ENCODE measurements at places on chromosomes 16 and 17.

DNA sequence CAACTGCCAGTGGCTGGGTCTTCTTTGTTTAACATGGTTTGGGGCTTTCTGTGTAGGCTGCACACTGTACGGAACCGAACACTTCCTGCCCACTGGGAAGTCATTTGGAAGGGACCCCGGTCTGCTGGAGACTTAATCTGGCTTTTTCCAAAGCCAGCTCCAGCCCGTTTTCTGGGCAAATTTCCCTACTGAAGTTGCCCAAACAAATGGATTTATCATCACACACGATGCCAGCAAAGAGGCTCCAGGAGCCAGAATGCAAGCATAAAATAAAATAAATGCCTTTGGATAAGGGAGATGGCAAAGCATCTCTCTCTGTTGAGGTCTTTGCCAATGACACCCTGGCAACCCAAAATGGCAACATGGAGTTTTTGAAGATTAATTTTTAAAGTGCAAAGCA lies 259.9 kb upstream of the IRX3 start:
- no peak for DNase-seq

GRCh38 chr16:62100651-62101050 lies 64.4 kb upstream of the CDH8 start:
- DNase-seq = no peak

DNA sequence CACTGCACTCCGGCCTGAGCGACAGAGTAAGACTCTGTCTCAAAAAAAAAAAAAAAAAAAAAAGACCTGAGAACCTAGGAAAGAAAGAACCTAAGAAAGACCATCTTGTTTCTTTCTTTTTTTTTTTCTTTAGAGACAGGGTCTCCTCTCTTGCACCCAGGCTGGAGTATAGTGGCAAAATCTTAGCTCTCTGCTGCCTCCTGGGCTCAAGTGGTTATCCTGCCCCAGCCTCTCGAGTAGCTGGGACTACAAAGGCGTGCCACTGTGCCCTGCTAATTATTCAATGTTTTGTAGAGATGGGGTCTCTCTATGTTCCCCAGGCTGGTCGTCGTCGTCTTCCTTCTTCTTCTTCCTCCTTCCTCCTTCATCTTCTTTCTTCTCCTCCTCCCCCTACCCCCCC lies 7.8 kb upstream of the BIRC5 start:
- no peak for DNase-seq

GRCh38 chr17:37450112-37450511 lies 39.6 kb upstream of the DUSP14 start:
- DNase-seq = no peak

GRCh38 chr17:29710520-29710884 lies 87.8 kb upstream of the CORO6 start:
- DNase-seq = no peak

GRCh38 chr17:59746849-59747445 lies 39.5 kb downstream of the VMP1 start:
- no peak for DNase-seq

DNA sequence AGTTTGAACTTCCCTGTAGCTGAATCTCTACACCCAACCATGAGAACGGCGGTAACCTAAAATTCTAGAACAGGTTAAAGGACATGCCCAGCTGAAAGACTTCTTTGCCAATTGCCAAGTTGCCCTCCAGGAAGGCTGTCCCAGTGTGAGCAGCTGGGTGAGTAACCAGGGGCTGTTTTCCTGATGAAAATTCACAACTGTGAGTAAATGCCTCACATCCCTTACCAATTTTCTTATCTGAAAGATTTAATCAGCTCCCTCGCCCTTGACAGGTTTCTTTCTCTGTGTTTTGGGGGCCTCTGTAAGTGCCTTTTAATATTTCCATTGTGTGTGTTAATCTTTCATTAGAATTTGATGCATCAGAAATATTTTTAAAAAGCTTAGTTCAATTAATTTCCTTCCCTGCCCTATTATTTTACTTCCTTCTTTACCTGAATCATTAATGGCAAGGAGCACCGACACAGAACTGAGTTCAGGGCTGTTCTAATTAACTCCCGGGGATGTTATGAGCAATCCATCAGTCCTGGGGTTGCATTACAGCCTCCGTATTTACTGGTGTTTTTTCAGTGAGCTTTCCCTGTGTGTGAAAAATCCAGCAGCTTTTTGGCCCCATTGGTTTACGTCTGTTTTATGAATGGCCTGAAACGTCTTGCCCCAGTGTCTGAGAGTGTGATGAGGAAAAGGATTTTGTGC lies 152.9 kb downstream of the CLEC16A start:
- DNase-seq = no peak

GRCh38 chr17:50137042-50137441 lies 7.1 kb upstream of the SAMD14 start:
- no peak for DNase-seq

DNA sequence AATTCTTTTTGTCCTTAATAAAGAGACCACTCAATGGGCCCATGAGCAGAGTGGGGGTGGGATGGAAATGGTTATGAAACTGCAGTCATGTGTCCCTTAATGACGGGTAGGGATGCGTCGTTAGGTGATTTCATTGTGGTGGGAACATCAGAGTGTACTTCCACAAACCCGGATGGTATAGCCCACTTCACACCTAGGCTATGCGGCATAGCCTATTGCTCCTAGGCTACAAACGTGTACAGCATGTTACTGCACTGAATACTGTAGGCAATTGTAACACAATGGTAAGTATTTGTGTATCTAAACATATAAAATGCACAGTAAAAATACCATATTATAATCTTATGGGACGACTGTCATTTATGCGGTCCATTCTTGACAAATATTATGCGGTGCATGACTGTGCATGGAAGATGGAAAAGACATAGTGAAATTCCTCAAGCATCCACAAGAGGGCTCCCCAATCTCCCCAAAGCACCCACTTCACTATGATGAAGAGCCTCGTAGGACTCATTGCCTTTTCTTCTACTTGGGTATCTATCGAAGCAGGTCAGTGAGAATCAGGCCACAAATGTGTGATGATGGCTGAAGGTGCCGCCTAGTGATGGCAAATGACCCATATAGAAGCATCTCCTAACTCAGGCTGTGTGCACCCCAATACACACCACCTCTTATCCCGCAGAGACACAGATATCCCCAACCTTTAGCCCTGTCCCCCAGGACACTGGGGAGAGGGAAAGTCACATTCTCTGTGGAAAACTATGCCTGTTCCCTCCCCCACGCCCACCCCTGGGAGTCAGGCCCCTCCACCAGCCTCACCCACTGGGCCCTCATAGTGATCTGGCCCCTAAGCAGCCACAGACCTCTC lies 43.5 kb downstream of the TBX21 start:
- DNase-seq = no peak

- DNase-seq = no peak
Measured at GRCh38 chr17:71987634-71988033, 133.2 kb upstream of the SOX9 start.

- DNase-seq = no peak
Measured at GRCh38 chr17:11241611-11242226, 706 bp downstream of the SHISA6 start.

DNA sequence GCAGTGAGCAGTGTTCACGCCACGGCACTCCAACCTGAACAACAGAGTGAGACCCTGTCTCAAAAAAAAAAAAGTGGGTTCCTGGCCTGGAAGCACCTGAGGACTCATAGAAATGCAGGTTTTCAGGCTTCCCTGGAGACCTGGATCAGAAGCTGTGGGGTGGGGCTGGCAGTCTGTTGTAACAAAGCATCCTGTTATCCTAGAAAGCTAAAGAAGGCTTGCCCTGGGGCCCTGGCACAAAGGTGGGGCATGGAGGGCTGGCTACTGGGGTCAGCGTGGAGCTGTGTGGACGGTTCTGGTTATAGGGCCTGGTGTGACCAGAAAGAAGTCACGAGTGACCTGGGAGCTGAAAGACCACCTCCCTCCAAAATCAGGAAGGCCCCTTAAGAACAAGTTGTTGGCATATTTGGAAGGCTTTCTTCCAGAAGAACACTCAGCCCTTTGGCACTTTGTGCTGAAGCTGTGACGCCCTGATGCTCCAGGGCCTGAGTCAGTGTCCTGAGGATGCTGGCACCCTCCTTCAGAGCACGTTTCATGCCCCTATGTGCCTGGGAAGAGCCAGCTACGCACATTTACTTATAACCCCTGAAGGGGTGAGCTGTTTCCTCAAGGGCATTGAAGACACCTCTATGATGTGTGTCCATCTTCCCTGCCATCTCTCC lies 6.2 kb downstream of the CRISPLD2 start:
- DNase-seq = no peak

- no peak for DNase-seq
Measured at GRCh38 chr16:15832241-15832640, 24.6 kb downstream of the MYH11 start.

- DNase-seq = no peak
Measured at GRCh38 chr17:43217614-43218087, 6.0 kb downstream of the TMEM106A start.

DNA sequence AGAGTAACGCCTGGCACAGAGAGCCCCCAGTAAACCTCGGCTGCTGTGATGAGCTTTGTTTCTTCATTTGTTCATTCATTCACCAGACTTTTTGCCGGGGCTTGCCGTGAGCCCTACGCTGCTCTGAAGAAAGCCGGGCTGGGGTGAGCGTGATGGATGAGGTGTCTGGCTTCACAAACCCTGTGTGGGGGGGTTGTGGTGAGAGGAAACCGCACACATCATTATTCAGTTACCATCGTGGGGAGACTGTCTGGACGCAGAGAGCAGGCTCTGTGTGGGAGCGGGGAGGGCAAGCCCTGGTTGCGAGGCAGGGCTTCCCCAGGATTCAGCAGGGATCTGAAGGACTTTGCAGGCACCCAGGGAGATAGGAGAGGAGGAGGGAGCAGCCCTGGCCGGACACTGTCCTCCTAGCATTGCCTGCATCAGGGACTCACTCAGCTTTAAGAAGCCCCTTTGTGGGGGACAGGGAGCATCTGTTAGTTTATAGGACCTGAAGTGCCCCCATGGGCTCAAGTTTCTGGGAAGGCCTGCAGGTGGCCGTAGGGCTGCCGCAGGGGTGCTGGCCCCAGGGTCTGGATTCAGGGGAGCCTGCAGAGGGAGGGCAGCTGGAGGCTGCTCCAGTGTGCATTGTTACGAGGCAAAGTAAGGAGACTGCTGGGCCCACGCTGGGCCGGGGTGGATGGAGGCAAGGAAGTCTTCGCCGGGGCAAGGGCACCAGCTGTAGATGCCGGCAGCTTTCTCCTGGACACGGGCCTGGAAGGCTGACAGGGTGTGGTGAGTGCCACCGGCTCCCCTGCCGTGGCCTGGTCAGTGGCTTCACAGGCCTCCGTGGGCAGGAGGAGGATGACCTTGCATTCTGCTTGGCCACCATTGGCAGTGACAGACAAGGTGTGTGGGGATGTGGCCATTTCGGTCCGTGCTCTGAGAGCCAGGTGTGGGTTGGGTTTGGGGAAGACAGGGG lies 334.5 kb downstream of the SEC14L1 start:
- DNase-seq = peak; percentile 17

DNA sequence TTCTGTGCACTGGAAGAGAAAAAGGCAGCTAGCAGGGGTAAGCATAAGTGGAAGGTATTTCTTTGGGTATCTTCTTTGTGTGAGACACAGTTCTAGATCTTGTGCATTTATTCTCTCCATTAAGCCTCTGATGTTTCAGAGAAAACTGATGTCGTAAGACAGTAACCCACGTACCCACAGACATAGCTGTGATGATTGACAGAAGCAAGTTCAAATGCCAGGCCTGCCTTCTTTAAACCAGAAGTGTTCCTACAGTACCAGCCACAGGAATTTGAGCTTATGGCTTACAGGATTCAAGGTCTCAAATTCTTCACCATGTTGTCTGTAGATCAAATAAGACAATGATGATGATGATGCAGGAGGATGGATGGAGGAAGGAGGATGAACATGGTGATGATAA lies 161.4 kb upstream of the KCNJ16 start:
- DNase-seq = no peak

GRCh38 chr17:16474012-16474725 lies 17.8 kb downstream of the LRRC75A start:
- no peak for DNase-seq

GRCh38 chr17:41284043-41284442 lies 8.5 kb downstream of the KRTAP9-7 start:
- no peak for DNase-seq

- DNase-seq = no peak
Measured at GRCh38 chr16:65279576-65279975, 157.7 kb upstream of the CDH11 start.

- no peak for DNase-seq
Measured at GRCh38 chr16:16830973-16831372, 452.0 kb downstream of the NPIPA7 start.

DNA sequence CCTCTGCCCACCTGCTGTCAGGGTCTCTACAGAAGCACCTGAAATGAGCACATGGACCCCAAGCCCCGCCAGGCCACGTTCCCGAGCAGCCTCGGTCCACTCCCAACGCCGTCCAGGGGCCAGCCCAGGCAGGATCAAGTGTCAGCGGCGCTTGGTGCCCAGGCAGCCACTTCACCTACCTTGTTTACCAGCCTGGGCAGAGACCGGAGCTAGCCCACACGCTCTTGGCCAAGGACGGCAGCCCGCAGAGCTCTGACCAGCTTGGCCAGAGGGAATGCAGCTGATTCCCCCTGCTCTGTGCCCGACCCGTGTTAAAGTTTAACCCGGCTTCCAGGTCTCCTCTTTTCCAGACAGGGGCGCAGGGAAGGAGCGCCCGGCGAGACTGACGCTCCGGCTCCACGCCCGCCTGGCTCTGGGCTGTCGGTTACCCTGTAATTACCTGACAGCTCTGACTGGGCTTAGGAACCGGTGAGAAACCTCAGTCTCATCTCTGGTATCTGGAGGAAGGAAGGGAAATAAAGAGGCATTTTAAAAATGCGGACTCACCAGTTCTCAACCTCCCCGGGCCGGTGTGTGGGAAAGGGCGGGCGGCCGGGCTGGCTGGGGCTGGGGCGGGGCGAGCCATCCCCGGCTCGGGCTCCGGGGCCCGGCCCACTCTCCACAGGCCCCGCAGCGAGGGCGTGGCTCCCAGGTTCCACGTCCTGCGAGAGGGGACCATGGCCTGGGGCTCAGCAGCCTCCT lies 4.6 kb downstream of the KIFC3 start:
- no peak for DNase-seq

DNA sequence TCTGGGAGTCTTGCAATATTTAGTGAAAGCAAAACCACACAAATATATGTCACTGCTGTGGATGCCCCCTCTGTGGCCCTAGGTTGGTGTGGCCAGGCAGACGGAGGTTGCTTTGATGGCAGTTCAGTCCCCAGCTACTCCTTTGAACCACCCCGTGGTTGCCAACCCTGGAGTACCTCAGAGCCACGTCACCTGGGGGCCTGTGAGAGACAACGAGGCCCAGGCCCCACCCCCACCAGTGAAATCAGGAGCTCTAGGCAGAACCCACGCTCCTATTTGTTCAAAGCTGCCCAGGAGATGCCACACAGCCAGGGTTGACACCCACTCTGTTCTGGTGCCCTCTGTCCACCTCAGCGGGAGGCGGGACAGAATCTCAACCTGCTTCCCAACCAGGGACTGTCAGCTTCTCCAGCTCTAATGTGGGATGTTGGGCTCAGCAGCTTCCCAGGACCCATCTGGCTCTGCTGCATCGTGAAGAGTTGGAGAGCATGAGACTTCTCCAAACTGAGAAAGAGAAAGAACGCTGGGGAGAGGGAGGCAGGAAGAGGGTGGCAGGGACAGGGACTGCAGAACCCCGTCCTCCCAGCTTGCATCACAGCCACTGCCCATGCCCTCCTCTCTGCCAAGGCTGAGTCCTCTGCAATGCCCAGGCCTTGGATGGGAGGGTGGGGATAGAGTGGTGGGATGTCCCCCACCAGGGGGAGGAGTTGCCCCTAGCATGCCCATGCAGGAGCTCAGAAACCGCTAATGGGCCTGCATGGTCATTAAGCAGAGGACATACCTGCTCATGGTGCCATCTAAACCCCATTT lies 81.8 kb downstream of the C16orf78 start:
- DNase-seq = no peak
